Epithelial cell of alveolus of lung (primary cell): ENCODE measurements at places on chromosomes 6 and 20. TPM values are rescaled to one million over a fixed set of nuclear protein-coding genes. Genes with fewer than 3 reads are reported as not detected.

The ZNF334 gene
- total RNA-seq: 1.8 and 4.6 TPM in 2 replicates

The BTN1A1 gene
- not detected in 2 replicates for total RNA-seq

The PPP1R3G gene
- total RNA-seq: 0.65 and 0.96 TPM in 2 replicates

The L3MBTL1 gene
- total RNA-seq: 0.39 and 2.5 TPM in 2 replicates

The VSTM2L gene
- 1.8 and 6.1 TPM in 2 replicates for total RNA-seq

The DEFB124 gene
- total RNA-seq: not detected in 2 replicates

The C20orf204 gene
- 0.13 and 2.0 TPM in 2 replicates for total RNA-seq

The FAM229B gene
- total RNA-seq: 4.7 and 18.9 TPM in 2 replicates

The OR2W1 gene
- not detected in 2 replicates for total RNA-seq

The UBE2C gene
- 65.5 and 110 TPM in 2 replicates for total RNA-seq

The LIN28B gene
- total RNA-seq: not detected in 2 replicates

The RNF144B gene
- total RNA-seq: 1.9 TPM in 1 of 2 replicates, not detected in the other

The PNPLA1 gene
- not detected in 2 replicates for total RNA-seq

The FGD2 gene
- not detected in 2 replicates for total RNA-seq

The NOX3 gene
- not detected in 2 replicates for total RNA-seq

The FNDC11 gene
- total RNA-seq: 0.78 TPM in 1 of 2 replicates, not detected in the other
